ENCODE measurements at places on chromosomes 6 and 20.
A peak's percentile ranks its signal among the peaks of the same experiment; 100 is the strongest.

DNA sequence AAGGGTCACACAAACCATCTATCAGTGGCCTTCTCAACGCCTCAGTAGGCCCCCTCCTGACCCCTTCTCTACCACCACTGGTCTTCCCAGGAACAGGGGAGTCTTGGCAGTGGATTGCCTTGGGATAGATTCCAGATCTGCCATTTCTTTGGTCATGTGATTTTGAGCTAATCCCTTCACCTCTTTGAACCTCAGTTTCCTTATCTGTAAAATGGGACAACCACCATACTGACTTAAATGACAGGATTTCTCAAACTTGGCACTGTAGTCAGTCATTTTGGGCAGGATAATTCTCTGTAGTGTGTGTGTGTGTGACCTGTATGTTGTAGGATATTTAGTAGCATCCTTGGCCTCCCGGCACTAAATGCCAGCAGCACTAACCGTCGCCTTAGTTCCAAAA lies 89.1 kb downstream of the CDH22 start:
- no peak for DNase-seq

- DNase-seq, result peak; percentile 45
These were observed at the start of gene DOK5 for GRCh38 chr20:54475334-54476168. TSS of gene DOK5 (plus strand) at chr20:54475593. CDS start at chr20:54475947, 354 bp downstream.

GRCh38 chr6:161198176-161198575 lies 75.7 kb downstream of the AGPAT4 start:
- DNase-seq, result no peak

DNA sequence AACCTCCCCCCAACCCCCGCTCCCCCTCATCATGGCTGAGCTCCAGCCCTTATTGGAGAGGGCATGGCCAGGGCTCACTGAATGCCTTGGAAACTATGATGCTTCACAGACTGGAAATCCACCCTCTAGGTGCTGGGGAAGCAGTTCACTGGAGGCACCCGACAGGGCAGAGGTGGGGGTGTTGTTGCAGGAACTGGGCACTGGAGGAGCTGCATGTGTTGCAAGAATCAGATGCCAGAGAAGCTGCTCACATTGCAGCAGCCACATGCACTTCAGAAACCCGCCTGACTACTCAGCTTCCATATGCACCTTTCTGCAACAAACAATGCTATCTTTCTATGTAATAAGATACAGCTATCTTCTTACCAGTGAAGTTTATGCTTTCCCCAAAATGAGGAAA lies 7.9 kb upstream of the TBPL1 start:
- DNase-seq, result no peak

DNA sequence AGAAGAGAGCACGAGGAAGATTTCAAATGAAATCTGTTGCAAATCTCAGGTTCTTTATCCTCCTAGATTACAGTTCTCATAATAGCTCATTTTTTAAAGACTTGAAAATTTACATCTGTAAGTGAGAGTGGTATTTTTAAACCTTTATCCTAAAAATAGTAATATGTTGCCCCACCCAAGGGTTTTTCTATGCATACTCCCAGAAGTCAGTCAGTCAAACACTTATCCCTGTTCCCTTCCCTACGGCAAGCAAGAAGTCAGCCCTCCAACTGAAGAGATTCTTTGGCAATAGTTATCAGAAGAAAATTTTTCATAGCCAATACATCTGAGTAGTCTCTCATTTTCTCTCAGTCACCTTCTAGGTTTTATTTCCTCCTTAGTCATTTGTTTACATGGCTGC lies 24.1 kb downstream of the ELOVL4 start:
- no peak for DNase-seq

DNA sequence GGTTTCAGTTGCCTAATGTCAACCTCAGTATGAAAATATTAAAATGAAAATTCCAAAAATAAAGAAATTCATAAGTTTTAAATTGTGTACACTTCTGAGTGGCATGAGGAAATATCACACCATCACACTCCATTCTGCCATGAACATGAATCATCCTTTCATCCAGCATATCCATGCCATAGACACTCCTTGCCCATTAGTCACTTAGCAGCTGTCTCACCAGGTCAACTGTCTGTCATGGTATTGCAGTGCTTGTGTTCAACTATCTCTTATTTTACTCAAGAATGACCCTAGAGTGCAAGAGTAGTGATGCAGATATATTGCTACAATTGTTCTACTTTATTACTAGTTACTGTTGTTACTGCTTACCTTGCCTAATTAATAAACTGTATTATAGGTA lies 712.4 kb downstream of the EPHA7 start:
- no peak for DNase-seq

DNA sequence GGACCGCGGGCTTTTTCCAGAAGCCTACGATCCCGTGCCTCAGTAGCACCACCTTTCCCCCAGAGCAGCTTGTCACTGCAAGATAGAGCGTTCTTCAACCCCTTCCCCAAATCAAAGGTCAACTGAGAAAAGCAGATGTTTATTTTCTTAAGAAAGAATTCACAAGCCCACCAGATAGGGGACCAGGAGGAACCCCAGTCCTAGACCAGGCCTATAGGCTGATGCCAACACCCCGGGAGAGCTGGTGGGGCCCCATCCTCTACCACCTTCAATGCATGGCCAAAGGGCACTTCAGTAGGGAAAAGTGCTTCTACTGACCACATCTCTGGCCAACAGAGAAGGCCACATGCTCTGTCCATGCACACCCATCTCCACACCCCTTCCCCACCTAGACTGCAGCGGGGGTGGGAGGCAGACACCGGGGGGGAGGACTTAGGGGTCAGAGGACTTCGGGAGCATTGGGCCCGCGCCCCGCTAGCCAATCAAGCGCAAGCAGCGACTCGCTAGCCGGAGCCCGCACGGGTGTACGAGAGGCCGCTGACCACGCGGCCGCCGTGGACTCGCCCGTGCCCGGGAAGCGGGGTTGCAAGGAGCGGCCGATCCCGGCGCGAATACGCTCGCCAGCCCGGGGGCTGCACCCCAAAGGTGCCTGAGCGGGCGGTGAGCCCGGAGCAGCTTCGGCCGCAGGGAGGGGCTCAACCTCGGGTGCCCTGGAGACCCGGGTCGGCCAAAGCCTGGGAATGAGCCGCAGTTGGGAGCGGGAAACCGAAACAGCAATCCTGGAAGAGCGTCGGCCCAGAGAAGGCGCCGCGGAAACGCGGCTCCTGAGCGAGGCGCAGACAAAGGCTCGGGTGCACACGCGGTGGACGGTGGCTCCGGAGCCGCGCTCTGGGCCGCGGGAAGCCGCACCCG lies 2.8 kb downstream of the PDE10A start:
- DNase-seq, result no peak

DNA sequence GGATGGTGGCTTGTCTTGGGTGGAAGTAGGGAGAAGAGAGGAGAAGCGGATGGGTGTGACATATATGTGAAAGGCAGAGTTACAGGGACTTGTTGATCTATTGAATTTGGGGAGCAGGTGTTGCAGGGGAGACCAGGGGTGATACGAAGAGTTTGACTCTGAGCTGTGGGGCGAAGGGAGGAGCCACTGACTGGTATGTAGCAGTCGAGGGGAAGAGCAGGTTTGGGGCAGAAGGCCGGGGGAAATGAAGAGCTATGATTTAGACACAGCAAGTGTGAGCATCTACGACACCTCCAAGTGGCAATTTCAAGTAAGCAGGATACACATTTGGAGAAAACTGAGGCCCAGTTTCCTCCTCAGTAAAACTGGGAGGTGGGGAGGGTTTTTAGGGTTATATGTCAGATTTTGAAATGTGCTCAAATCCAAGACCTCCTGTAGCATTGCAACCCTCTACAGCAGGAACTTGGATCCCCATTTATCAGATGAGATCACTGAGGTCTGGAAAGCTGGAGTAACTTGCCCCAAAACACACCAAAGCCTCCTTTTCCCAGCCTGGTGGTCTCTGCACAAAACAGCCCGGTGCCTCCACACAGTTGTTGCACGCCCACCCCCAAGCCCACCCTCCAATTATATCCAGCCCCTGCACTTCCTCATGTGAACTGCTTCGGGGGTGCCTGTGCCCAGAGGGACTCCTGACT lies 137.8 kb downstream of the PREX1 start:
- no peak for DNase-seq

DNA sequence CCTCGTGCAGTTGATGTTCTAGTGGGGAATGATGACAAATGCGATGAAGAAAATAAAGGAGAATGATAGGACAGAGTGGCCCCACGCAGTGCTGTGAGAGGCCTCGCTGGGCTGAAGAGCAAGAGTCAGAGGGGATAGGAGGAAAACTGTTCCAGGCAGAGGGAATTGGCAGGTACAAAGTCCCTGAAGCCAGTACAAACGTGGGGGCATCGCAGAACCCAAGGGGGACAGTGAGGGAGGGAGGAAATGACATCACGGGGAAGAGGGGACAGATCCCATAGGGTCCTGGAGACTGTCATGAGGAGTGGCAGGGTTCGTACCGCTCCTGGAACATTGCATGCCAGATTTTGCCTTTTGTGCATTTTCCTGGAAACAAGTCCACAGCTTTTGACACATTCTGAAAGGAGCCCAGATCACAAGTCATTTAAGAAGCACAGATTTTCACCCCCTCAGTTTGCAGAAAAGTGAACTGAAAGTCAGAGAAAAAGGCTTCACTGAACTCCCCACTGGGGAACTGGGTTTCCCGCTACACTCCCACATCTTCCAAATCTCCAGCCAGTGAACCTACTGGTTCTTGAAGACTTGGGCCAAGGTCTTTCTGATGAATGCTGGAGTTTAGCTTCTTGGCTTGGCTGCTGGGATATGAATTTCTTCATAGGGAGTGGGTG lies 77.0 kb downstream of the SULF2 start:
- DNase-seq, result no peak

GRCh38 chr6:7343546-7344475 lies 30.8 kb upstream of the SSR1 start:
- no peak for DNase-seq

- DNase-seq, result peak; percentile 71
These were observed 83.5 kb upstream of the SPTLC3 start for GRCh38 chr20:12925210-12925755.

- DNase-seq, result no peak
These were observed 179.4 kb upstream of the PRND start for GRCh38 chr20:4542270-4542669.

- DNase-seq, result no peak
These were observed 36.5 kb upstream of the MPC1 start for GRCh38 chr6:166419286-166419685.

DNA sequence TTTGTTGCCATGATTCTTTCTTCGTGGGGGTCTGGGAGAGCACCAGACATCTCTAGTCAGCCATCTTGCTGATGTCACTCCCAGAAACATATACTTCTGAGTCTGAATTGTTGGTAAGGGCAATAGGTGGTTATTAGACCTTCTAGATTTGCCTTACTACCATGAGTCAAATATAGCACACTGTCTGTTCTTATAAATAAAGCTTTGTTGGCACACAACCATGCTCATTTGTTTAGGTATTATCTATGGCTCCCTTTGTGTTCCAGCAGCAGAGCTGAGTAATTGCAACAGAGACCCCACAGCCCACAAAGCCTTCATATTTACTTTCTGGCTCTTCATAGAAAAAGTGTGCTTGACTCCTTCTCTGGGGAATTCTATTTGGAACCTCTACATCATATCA lies 62.9 kb downstream of the CDH26 start:
- no peak for DNase-seq

GRCh38 chr6:1689141-1689540 lies 79.4 kb downstream of the FOXC1 start:
- no peak for DNase-seq

- no peak for DNase-seq
These were observed 501.6 kb upstream of the MAP3K7 start for GRCh38 chr6:91088515-91088914.

GRCh38 chr6:16282370-16282769 lies 44.0 kb downstream of the GMPR start:
- no peak for DNase-seq

- DNase-seq, result no peak
These were observed 89.7 kb downstream of the MDGA1 start for GRCh38 chr6:37607944-37608343.

DNA sequence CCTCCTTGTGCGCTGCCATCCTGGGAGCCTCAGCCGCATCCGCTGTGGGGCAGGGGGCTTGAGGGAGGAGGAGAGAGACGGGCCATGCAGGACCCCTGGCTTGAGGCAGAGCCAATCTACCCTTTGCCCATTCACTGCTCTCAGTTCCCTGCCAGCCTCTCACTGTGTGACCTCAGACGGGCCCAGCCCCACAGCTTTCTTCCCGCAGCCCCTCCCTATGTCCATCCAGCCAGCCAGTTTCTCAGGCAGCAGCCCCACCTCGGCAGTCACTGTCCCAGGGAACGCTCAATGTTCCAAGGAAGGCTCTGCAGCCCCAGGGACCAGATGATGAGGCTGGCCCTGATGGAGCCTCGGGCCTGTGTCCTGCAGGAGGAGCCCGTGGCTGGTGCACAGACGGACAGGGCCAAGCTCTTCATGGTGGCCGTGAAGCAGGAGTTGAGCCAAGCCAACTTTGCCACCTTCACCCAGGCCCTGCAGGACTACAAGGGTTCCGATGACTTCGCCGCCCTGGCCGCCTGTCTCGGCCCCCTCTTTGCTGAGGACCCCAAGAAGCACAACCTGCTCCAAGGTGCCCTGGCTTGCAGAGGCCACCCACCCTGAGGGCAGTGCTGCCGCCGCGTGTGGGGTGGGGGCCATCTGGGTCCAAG lies 3.9 kb upstream of the TNFRSF6B start:
- DNase-seq, result no peak

GRCh38 chr20:51286758-51287157 lies 255.8 kb downstream of the NFATC2 start:
- DNase-seq, result no peak

- peak; percentile 17 for DNase-seq
These were observed 159.3 kb downstream of the CD83 start for GRCh38 chr6:14276667-14277404.

DNA sequence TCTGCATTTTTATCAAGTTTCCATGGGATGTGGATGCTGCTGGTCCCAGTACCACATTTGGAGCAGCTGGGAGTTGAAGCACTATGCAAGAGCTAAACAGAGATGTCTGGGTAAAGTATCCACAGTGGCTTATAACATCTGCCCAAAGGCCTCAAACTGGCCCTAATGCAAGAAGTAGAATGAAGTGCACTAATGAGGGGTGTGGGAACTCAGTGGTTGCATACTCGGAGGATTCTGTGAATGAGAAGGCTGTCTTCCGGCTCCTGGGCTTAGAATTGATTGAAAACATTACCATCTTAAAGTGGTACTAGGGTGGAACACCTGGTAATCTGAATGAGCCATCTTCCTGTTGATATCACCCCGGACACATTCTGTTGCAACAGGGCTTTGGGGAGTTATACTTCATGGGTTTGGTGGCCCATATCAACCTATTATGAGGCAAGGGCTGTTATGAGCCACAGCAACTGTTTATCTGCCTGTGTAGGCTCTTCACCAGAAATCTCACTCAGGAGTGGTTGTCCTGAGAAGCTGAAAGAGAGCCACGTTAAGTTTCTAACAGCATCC lies 54.7 kb upstream of the SNRPB2 start:
- no peak for DNase-seq

DNA sequence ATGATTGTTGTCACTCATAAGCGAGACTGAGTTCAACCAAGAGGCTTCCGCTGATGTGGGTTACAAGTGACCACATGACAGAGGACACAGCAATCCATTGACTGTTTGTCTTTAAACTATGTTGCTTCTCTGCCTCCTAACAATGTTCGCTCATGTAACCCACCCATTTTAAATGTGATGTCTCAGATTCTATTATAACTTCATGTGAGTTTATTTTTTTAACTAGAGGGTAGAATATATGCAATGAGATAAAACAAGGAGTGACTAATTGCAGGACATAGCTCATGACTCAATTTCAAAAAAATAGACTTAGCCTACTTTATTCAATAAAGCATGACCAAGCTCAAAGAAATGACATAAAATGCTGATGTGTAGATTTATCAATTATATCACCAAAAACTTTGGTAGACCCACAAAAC lies 119.2 kb upstream of the SASH1 start:
- DNase-seq, result no peak
